ENCODE measurements at places on chromosomes 6 and 20. TPM values are rescaled to one million over a fixed set of nuclear protein-coding genes. Genes with fewer than 3 reads are reported as not detected.

GRCh38 chr6:101760843-101761621, 367.5 kb downstream of the GRIK2 start:
- DNase-seq = no peak

DNA sequence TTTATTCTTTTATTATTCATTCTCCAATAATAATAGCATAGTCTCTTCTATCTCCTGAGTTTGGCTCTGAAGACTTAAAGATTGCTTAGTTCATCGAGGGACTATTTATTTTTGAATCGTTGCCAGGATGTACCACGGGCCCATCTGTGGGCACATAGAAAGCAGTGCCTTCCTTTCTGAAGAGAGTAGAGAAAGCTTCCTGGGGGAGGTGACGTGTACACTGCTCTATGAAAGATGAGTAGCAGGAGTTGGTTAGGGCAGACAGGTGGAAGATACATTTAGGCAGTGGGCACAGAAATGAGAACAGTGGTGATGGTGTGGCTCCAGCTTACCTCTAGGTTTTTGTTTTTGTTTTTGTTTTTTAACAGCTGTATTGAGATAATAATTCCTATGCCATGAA, 98.4 kb downstream of the CDKAL1 start:
- no peak for DNase-seq

DNA sequence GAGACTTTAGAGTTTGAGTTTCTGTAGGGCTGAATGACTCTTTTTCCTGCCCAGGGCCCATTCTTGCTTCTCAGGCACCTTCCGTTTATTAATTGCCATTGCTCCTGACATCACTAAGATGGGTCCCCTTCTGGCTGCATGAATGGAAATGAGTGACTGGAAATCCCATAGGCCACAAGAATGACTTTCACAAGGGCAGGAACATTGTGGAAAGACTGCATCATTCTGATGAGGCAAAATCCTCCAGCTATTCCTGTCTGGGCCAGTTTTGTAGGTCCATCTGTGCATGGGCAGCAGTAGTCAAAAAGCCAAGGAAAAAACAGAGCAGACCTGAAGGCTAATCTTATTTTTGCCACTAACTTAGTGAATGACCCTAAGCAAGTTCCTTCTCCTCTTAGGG, 19.3 kb downstream of the TMEM74B start:
- DNase-seq = no peak

- no peak for DNase-seq
Measured at GRCh38 chr20:13267231-13267630, 46.2 kb downstream of the ISM1 start.

GRCh38 chr6:138012682-138013081, 94.5 kb downstream of the PERP start:
- no peak for DNase-seq

GRCh38 chr6:116359131-116359530, 11.6 kb upstream of the DSE start:
- no peak for DNase-seq

DNA sequence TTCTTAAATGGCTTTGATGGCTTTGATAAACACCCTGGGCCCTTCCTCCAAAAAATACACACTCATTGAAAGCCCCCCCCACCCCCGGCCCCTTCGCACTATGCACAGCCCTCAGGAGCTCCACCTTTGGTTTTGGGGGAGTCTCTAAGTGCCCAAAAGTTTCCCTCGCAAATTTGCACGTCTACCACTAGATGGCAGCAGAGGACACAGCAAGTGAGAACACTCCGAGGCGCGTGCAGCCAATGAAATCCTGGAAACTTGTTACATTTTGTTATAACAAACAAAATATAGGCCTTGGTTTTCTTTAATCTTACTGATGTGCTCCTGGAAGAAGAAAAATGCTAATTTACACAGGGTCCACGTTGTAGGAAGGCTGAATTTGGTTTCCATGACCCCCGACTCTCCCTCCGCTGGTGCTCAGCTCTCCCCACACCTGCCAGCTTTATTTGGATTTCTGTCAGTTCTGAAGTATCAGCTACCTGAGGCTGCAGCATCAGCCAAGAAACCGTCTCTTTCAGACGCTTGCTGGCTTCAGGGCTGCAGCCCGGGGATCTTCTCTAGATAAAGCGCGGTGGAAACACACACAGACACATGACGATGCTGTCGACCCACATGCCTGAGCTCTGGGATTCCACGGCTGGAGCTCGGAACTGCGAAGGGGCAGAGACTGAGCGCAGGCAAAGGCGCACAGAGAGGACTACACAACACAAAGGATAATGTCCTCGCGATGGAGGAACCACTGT, 148.3 kb upstream of the RPS6KA2 start:
- DNase-seq = peak; percentile 56

DNA sequence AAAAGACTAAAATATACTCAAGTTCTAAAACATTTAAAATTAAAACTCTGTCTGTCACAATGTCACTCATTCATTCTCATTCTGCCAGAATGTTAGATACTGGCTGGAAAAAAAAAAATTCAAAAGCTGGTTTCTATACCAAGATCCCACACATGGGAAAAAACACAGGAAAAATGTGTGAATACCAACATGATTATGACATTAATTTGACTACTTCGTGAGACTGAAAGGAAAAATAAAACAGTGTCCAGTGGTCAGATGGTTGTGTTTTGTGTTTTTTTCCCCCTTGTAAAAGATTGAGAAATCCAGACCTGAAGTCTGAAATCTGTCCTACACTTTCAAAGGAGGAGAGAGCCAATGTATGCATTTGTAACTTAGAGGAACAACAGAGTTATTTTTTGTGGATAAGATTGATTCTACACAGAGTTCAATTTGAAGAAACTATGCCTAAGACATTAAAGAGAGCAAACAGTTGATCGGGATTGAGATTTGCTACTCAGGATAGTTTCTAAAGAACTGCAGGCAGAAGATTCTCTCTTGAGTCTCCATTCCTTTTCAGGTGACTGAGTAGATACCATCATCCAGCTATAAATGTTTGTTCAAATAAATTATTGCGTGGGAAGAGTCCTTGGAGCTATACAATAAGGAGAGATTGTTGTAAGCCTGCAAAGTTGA, 39.2 kb upstream of the TXLNB start:
- DNase-seq = no peak

DNA sequence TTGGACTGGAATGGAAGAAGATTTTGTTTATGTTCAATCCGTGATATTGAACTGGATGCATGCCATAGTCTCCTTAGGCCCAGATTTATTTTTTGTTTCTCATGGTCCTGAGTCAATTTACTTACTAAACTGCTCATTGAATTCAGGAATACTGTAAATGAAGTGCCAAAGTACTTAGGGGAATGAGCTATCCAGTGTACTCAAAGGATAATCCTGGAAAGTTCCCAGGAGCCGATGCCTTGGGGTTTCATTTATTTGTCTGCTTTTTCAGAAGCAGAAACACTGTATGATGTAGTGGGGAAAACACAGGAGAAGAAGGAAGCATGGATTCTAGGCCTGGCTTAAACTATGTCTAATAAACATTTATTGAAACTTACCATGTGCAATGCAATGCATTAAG, 56.1 kb upstream of the THEMIS start:
- DNase-seq = no peak

DNA sequence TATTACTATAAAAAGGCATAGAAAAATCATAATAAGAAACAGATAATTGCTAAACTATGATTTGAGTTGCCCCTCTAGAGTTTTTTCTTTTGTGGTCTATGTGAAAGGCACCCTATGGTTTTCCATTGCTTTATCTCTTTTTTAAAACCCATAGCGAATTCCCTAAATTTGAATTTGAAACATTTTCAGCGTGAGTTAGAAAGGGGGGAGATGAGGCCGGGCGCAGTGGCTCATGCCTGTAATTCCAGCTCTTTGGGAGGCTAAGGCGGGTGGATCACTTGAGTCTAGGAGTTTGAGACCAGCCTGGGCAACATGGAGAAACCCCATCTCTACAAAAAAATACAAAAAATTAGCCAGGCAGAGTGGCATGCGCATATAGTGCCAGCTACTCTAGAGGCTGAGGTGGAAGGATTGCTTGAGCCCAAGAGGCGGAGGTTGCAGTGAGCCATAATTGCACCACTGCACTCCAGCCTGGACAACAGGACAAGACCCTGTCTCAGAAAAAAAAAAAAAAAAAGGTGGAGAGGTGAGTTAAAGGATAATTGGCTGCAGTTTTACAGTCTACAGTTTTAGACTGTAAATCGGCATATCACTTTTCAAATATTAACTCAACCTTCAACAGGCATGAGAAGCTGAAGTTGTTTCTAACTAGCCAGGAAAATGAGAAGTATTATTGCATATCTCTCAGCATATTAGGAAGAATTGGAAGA, 46.3 kb downstream of the SHLD1 start:
- DNase-seq = no peak

DNA sequence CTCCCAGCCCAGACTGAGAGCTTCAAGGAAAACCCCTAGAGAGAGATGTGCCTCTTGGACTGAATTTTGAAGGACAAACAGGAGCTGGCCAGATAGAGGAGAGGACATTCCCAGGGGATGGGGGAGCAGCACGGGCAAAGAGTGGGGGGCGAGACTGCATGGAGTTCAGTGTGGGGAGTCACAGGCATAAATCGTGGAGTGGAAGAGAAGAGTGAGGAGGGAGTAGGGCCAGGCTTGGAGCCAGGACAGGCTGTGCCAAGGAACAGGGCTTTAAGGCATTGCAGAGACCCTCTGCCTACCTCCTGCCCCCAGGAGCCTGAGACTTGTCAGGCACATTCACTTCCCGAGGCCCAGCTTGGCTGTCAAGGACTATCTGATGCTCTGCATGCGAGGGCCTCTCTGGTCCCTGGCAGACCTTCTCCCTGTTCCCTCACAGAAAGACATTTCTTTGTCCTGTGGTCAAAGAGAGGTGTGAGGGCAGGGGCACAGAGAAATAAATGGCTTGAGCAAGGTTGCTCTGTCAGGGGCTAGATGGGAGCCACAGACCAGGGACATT, 5.2 kb upstream of the SLC22A7 start:
- DNase-seq = no peak

DNA sequence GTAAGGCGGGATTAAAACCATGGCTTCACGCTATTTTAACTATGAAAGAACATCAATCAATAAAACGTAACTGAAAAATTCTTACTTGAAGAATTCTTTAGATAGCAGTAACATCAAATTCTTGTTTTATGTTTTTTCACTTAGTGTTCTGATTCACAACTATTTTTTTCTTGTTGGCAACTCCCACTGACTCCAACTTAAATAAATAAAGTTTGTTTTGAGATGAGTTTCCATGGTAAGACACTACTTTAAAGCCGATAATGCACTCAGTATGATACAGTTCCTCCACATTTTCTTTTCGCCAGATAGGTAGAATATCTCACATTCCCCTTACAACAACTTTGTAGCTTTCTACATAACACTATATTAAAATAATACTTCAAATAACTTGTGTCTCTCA, 33.1 kb upstream of the CNKSR3 start:
- no peak for DNase-seq

- no peak for DNase-seq
Measured at GRCh38 chr6:34520645-34521462, 35.3 kb downstream of the SPDEF start.

- DNase-seq = no peak
Measured at GRCh38 chr20:50904067-50904570, 27.1 kb downstream of the ADNP start.

GRCh38 chr20:38166703-38167233, 1.7 kb upstream of the TGM2 start:
- DNase-seq = no peak

DNA sequence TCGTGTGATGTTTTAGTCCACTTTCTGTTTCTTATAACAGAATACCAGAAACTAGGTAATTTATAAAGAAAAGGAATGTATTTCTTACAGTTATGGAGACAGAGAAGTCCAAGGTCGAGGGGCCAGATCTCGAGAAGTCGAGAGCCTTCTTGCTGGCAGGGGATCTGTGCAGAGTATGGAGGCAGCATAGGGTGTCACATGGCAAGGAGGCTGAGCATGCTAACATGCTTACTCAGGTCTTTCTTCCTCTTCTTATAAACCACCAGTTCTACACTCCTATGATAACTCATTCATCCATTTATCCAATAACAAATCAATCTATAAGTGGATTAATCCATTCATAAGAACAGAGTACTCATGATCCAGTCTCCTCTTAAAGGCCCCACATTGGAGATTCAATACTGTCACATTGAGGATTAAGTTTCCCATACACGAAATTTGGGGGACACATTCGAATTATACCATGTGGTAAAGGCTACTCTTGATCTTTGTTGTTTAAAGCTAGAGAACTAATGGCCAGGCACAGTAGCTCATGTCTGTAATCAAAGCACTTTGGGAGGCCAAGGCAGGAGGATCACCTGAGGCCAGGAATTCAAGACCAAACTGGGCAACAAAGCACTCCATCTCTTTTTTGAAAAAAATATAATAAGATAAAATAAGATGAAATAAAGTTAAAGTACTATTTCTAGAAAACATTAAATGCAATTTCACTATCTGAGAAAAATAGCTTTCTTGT, 2.1 kb downstream of the GOPC start:
- DNase-seq = no peak

- DNase-seq = no peak
Measured at GRCh38 chr6:116099036-116099435, 1.6 kb upstream of the NT5DC1 start.

GRCh38 chr6:25224242-25224641, 54.9 kb upstream of the CARMIL1 start:
- no peak for DNase-seq

- no peak for DNase-seq
Measured at GRCh38 chr6:117425431-117426153, at the start of gene ROS1. TSS of gene ROS1 (minus strand) at chr6:117425942. CDS start at chr6:117425656, 286 bp downstream.

- no peak for DNase-seq
Measured at GRCh38 chr6:81818901-81819361, 66.5 kb upstream of the TENT5A start.

- DNase-seq = peak; percentile 77
Measured at GRCh38 chr20:63686492-63687321, 9.7 kb upstream of the TNFRSF6B start.

DNA sequence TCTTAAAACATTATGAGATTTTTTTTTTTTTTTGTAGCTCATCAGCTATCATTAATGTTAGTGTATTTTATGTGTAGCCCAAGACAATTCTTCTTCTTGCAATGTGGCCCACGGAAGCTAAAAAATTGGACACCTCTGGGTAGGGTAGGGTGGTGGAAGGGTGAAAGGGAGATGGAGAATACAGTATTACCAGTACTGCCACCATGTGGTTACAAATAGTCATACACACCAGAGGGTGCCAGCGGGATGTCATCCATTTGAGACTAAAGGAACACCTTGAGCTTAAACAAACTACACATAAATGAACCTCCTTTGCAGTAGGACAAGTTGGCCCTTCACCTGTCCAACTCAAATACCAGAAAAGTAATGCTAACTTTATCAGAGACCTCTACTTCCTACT, 601.9 kb downstream of the HTR1B start:
- DNase-seq = no peak

NRN1 gene
- total RNA-seq = 8.8 TPM

PMEPA1 gene
- total RNA-seq = 28.5 TPM

CLPSL1 gene
- not detected for total RNA-seq

BLCAP gene
- total RNA-seq = 83.4 TPM

HLA-DQA2 gene
- 2.2 TPM for total RNA-seq

TPBG gene
- 1.8 TPM for total RNA-seq

FUT9 gene
- not detected for total RNA-seq

PARD6B gene
- total RNA-seq = 3.5 TPM

FGD2 gene
- 1.1 TPM for total RNA-seq

MCHR2 gene
- total RNA-seq = not detected
